ENCODE measurements at places on chromosomes 3 and 15.

GRCh38 chr3:126528800-126529541 is 5.0 kb downstream of the CHST13 start:
- DNase-seq: no peak

DNA sequence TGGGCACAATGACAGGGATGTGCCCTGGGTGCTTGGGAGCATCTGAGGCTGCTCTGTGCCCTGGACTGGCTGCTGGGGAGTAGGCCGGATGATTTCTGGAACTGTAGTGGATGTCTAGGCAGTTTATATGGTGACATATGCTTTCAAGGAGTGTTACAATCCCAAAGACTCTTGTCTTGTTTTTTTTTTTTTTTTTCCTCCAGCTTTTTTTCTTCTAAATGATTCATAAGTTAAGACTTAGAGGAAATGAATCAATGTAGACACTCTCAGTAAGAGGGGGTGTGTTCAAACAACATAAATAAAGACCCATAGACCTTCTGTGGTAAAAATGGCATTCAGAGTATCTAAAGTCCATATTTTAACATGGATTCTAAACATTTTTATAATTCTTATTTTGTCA is 706.1 kb upstream of the GOLIM4 start:
- DNase-seq: peak; percentile 9

DNA sequence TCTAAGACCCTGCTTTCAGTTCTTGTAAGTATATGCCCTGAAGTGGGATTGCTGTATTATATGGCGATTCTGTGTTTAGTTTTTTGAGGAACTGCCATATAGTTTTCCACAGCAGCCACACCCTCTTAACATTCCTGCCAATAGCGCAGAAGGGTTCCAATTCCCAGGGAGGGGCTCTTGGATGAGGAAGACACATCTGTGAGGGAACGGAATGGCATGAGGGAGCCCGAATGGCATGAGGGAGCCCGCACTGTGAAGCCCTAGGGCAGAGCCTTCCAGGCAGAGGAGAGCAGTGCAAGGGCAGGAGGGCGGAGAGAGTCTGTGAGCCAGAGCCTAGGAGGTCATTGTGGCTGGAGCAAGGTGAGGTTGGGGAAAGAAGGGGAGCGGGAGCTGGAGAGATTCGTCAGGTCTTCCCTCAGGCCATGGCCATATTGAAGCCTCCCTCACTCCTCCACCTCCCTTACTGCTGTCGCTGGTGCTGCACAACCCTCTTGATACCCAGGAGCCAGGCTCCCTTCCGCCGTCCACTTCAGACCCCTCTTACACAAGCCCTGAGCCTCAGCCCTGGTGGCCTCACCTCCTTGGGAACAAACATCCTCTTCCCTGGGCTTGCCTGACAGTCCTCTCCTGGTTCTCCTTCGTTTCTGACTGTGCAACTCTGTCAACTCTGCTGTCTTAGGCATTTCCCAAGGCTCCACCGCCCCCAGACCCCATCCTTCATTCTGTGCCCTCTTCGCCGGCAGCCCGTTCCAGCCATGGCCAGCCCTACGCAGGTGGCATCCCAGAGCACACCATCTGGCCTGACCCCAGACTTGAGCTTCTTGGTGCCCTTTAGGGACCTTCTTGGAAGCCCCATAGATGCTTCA is 51.4 kb downstream of the FGD5 start:
- no peak for DNase-seq

DNA sequence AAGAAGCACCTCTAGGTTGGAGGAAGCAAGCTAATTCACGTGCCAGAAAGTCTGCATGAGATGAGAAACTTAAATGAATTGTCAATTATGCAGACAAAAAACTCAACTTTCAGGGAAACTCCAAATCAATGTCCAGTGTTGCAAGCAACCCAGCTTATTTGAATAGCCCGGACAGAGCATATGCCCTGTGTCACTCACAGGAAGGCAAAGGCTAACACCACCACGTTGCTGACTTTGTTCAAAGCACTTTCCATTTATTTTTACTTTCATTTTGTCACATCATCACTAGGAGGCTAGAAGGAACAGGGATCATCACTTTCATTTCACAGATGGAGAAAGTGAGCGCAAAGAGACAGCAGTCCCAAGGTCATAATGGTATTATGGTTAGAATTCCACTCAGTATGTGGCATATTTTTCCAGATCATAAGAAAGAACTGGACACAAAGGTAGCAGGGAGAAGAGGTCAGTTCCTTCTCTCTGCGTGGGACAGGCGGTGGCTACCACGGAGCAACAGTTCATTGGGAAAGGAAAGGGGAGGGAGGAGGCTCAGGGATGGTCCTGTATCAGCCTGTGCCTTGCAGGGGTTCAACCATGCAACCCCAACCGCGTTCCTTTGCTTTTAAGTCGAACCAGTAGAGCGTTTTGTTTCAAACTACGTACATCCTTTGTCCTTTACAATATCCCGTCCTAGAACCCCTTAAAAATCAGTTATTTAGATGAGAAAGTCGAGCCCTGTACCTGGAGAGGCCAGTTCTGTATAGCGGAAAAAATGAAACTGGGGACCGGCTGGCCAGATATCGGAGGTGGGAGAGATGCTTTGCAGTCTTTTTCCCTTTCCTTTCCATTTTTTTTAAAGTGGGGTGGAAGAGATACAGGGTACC is 1.1 kb downstream of the HEG1 start:
- DNase-seq: peak; percentile 71

DNA sequence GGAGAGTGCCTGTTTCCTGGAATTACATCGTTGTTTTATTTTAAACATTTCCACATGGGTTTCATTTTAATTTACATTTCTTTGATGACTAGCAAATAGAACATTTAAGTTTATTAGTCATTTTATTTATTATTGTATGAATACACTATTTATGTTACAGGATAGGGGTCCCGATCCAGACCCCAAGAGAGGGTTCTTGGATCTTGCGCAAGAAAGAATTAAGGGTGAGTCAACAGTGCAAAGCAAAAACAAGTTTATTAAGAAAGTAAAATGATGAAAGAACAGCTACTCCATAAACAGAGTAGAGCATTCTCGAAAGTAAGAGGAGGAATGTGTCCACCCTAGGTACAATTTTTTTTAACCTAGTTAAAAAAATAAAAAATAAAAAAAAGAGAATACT is 539.5 kb downstream of the NAALADL2 start:
- DNase-seq: no peak

GRCh38 chr15:78620021-78620526 is 722 bp downstream of the CHRNA3 start:
- DNase-seq: no peak

DNA sequence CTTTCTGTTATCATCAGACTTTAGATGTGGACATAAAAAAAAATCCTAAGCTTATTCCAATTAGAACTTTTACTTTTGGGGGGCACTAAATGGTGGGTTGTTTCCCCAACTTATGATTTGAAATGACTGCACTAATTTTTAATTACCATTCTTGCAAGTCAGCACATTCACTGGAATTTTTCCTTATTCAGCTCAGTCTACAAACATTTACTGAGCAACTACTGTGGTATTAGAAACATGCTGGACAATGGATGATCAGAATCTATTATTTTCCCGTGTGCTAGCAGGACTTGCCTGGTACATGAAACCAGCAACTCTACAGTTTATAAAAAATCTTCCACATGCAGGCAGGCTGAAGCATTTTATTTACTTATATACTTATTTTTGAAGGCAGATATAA is 273.6 kb downstream of the FOXP1 start:
- DNase-seq: no peak

GRCh38 chr3:27639271-27639670 is 82.9 kb downstream of the EOMES start:
- DNase-seq: no peak

DNA sequence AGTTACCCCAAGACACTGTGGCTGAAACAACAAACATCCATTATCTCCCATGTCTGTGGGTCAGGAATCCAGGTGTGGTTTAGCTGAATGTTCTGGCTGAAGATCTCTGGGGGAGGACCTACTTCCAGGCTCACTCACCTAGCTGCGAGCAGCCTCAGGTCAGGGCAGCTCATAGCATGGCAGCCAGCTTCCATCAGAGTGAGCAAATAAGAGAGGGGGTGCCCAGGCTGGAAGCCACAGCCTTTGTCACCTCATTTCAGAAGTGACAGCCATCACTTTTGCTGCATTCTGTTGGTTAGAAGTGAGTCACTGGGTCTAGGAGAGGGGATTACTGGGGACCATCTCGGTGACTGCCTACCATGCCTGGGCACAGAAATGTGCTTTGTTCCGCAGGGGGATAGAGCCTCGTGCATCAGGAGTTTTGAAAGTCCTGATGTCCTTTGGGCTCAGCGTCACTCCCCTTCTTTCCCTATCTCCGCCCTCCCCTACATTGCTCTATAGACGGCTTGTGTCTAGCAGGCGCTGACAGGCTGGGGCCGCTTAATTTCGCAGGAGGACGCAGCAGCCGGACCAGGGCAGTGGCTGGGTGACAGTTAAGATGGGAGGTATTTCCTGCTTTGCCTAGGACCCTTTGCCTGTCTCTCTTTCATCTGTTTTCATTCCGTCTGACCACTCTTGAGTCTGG is 25.4 kb downstream of the TGM4 start:
- DNase-seq: no peak

DNA sequence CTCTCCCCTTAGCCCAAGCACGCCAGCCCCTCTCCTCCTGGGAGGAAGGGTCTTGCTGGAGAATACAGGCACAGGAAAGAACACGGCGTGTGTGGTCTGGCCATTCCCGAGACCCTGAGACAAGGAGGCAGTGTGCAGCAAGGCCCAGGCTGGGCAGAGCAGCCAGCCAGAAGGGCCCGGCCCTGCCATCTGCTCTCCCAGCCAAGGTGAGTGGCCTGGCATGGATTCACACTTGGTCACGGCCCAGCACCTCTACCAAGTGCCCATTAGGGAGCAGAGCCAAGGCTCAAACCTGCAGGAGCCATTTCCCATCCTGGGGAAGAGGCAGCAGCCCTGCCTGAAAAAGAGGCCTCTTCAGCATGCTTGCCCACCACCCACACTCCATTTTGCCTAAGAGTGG is 28.6 kb downstream of the MEGF11 start:
- no peak for DNase-seq

- DNase-seq: no peak
These were observed 31.8 kb downstream of the ADAMTS17 start for GRCh38 chr15:100310041-100310405.

DNA sequence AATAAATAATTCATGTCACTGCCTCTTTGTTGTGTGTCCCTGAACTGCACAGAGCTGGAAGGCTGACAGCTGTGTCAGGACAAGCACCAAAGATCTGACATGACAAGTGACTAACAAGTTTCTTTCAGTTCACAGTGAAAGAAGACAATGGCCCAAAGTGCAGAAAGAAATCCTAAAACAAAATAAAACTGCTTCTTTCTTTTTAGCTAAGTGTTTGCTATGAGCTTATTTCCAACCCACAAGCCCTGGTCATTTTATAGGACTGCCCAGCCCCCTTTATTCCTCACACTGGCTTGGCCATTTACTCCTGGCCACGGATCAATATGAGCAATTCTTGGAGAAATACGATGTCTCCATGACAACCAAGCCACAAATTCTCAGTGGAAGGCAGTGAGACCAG is 238.5 kb downstream of the WDR72 start:
- no peak for DNase-seq

DNA sequence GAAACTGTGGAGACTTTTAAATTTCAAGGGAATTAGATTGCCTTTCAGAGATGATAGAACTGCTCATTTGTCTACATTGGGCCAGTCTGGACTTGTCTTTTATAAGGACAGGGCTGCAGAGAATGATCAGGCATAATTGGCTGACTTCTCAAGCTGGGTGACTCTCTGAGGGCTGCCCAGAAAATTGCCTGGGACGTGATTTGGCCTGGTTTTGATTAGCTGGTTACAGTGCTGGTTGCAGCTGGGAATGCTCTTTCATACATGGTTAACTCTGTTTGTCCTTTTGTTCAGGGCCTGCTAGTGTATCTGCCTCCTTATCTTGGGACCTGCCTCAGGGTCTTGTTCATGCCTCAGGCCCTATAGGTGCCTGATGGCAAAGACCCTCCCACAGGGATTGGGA is 245.6 kb downstream of the CLSTN2 start:
- no peak for DNase-seq

GRCh38 chr3:190519886-190520285 is 6.0 kb downstream of the IL1RAP start:
- no peak for DNase-seq

DNA sequence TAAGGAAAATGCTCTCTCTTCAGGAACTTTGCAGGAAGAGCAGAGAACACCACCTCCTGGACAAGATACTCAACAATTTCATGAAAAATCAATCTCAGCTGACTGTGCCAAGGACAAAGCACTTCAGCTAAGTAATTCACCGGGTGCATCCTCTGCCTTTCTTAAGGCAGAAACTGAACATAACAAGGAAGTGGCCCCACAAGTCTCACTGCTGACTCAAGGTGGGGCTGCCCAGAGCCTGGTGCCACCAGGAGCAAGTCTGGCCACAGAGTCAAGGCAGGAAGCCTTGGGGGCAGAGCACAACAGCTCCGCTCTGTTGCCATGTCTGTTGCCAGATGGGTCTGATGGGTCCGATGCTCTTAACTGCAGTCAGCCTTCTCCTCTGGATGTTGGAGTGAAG is 200.5 kb downstream of the AKAP13 start:
- no peak for DNase-seq

DNA sequence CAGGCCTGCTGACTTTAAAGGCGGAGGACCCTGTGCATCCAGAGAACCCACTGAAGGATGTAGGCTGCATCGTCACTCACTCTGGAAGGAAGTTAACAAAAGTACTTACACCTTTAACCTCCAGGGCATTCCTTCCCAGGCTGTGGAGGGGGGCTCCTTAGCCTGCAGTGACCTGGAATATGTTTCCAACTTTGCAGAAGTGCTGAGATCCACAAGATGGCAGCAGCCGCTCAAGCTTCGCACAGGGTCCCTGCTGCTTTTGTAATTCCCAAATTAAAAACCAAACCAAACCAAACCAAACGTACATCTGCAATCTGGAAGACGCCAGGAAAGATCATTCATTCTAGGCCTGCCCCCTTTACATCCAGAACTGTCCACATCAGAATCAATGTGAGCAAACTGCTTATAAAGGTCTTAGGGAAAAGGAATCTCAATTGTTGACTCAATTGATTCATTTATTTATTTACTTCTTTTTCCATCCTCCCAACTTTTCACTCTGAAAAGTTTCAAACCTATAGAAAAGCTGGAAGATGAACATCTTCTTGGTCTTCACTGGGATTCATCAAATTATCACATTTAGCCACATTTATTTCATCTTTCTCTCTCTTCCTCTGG is 70.5 kb upstream of the KLHL25 start:
- DNase-seq: peak; percentile 48

DNA sequence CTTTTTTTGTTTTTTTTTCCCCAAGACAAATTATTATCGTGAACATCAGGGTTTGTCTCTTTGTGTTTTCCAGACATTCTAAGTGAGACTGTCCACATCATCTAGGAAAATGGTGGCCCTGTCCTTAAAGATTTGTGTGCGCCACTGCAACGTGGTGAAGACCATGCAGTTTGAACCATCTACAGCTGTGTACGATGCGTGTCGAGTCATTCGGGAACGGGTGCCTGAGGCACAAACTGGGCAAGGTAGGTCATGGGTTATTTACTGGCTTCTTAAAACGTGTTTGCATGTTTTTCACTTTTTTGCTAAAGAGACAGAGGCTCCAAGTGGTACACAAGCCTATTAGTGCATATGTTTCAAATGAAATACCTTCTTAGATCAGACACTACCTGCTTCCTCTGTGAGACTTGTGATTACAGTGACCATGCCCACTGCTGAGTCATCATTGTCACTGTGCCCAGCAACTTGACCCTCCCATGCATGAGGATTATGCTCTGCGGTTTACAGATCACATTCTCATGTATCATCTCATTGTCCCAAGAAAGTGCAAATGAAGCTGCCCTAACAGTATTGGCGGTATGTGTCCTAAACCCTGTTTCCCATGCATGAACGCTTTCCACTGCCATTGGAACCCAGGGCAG is 395.2 kb upstream of the TPM1 start:
- peak; percentile 28 for DNase-seq
